ENCODE measurements at places on chromosomes 1 and 21.

DNA sequence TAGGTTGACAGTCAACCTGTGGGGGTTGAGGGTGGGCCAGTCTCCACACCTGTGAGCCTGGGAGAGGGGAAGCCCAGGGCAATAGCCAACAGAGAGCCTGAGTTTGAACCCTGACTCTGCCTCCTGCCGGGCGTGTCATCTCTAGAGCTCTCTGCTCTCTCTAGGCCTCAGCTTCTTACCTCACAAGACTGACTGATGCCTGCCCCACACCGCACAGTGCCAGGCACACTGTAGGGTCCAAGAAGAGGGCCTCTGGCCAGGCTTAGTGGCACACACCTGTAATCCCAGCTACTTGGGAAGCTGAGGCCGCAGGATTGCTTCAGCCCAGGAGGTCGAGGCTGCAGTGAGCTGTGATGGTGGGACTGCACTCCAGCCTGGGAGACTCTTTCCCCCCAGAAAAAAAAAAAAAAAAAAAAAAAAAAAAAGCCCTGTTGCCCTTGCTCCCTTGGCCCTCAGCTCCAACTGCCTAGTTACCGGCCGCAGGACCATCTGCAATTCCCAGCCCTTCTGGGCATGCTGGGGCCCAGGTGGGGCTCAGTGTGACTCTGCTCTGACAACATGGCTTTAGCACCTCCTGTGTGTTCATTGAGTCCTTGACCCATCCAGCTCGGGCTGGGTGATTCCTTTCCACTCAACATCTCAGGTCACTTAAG, 25.1 kb downstream of the GRHL3 start:
- DNase-seq, result no peak

GRCh38 chr1:17110555-17110926, 8.7 kb downstream of the PADI2 start:
- no peak for DNase-seq

DNA sequence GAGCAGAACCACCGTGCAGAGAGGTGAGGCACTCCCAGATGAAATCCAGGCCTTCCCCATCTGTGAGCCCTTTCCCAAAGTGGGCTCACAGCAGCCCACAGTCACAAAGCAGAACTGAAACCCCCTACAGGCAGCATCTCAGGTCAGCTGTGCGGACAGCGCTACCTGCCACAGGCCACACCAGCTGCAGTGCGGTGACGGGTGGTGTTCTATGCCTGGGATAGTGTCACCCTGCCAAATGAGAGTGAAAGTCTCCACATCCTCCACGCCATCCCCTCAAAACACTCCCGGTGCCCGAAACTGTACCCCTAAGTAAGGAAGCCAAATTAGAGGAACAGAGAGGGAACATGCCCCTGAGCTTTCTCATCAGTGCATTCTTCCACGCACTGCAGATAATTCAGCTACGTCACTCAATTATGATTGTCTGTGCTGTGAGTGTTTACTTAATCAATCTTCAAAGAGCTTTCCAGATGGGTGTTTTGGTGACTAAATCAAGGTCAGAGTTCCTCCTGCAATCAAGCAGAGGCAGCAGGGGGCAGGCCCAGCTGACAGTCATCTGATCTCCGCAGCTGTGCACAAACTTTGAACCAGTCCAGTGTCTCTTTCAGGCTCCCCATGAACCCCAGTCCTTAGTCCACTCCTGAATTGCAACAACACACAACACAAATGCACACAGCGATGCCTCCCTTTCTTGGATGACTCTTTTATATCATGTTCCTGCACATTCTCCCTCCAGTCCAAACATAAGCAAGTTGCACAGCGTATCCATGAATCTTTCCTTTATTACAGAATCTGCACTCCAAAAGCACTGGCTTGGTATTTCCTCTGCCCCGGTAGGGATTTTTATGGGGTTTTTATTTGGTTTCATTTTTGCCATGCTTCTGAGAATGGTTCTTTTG, 150.0 kb downstream of the TOMM20 start:
- no peak for DNase-seq

- DNase-seq, result no peak
These were observed 154.3 kb upstream of the COL6A1 start for GRCh38 chr21:45827302-45827692.

GRCh38 chr1:41957568-41957967, 38.8 kb upstream of the HIVEP3 start:
- no peak for DNase-seq

GRCh38 chr1:235925016-235925415, 58.3 kb upstream of the LYST start:
- DNase-seq, result no peak

GRCh38 chr1:7554385-7555235, 216.5 kb upstream of the VAMP3 start:
- DNase-seq, result no peak

All from NCI-H1105 treated with DMSO at 0.1 percent for 48 hours (cell line).